ENCODE measurements at places on chromosomes 7 and 10.

DNA sequence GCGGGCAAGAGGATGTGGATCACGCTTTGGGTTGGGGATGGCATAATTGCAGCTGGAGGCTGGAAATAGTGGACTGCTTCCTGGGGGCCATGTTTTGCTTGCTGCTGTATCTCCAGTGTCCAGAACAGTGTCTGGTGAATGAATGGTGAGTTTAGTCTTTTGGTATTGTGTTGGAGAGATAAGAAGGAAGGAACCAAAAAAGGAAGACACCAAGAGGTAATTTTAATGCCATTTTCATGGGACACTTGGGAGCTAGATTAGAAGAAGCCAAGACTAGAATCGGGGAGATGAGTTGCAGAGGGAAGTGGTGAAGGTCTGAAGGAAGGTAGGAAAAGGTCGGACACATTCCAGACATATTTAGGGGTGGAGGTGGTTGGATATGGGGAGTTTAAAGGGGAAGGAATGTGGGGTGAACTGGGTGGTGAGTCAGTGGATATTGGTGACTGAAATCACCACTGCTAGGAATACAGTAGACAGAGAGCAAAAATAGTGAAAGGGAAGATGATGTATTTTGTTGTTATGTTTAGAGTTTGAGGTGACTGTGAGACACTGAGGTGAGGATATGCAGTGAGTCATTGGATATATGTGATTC lies 76.7 kb downstream of the CCNY start:
- DNase-seq = no peak

- no peak for DNase-seq
These were observed 76.2 kb upstream of the CCDC71L start for GRCh38 chr7:106737202-106737562.

- no peak for DNase-seq
These were observed 186.4 kb downstream of the FAM107B start for GRCh38 chr10:14588084-14588937.

GRCh38 chr10:61897671-61898434 lies 3.6 kb upstream of the ARID5B start:
- DNase-seq = peak; percentile 29

DNA sequence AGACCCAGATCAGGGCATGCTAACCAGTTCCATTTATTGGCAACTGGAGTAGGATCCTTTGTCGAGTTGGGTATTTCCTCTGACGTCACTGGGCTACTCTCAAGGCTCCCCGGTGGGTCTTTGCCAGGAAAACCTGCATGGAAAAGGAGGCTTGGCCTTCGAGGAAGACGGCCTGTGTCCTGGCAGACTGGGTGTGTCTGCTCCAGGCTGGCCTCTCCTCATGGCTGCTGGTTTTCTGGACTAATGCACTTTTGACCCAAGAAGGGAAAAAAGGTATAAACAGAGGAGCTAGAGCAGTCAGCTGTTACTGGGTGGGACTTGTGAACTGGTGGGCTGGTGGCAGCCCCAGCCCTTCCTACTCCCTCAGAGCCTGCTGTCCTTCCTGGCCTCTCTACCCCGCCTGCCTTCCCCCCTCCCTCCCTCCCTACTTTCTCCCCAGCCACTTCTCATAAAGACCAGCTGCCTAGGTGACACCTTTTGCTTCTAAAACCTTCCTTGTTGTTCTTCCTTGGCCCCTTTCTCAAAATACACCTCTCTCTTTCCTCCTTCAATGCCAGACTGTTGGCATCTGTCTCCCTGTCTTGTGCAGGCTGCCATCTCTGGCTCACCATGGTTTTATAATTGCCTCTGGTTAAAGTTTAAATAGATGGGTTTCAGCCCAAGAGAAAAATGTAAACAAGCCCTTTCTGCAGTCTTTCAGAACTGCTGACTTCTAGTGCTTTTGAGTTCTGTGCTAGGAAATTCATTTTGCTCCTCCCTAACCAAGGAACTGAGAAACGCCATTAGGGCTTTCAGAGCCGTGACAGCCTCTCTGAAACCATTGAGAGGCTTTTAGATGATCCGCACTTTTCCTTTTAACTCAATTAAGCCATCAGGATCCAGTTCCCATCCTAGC lies 101.8 kb upstream of the MKLN1 start:
- no peak for DNase-seq

DNA sequence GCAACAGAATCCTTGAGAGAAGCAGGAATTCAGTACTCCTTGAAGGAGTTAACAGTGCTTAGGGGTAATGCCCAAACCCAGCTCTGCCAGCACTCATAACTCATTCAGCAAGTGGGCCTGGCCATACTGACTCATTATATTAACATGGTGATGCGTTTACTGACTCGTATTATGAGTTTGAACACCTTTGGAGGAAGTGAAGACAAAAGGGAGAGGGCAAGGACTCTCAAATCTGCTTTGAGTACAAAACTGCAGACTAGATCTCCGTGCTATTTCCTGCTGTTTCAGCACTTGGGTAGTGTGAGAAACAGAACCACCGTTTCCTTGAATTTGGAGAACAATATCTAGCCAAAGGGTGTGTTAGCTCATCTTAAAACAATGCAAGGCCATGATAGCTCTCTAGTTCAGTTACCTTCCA lies 30.8 kb downstream of the SLC16A9 start:
- no peak for DNase-seq

GRCh38 chr10:99984211-99985034 lies 25.3 kb downstream of the DNMBP start:
- DNase-seq = no peak

DNA sequence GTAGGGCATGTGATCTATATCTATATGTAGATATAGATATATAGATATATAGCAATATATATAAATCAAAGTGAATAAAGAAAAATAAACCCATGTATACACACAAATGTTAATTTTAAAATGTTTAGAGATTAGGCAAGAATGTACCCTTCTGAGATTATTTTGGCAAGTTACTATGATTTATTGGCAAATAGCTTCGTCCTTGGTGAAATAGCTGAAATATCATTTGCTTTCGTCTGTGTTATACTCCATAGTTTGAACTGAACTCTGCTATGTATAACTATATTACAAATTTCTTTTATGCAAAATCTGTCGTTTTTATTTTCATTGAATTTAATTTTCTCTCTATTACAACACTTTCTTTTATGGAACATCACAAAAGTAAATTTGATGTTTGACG lies 57.5 kb downstream of the CPED1 start:
- no peak for DNase-seq

DNA sequence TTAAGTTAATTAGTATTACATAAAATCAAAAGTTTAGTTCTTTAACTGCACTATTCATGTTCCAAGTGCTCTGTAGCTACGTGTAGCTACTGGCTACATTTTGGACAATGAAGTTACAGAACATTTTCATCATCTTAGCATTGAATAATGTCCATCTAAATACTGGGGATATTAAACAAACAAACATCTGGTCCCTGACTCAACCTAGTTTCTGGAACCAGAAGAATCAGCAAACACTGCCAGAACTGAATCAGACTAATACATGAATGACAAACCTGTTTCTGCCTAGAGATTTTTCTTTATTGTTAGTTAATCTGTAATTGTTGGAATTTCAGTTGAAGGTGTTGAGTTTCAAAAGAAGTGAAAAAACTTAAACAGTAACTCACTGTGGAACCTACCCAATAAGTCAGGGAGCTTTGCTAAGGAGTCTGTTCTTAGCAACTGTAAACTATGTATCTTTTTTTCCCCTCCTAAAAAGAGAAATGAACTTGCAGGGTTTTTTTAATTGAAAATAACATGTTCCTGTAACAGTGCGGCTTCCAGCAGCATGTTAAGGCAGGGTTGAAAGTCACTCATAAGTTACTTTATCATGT lies 58.3 kb downstream of the CDK13 start:
- no peak for DNase-seq

DNA sequence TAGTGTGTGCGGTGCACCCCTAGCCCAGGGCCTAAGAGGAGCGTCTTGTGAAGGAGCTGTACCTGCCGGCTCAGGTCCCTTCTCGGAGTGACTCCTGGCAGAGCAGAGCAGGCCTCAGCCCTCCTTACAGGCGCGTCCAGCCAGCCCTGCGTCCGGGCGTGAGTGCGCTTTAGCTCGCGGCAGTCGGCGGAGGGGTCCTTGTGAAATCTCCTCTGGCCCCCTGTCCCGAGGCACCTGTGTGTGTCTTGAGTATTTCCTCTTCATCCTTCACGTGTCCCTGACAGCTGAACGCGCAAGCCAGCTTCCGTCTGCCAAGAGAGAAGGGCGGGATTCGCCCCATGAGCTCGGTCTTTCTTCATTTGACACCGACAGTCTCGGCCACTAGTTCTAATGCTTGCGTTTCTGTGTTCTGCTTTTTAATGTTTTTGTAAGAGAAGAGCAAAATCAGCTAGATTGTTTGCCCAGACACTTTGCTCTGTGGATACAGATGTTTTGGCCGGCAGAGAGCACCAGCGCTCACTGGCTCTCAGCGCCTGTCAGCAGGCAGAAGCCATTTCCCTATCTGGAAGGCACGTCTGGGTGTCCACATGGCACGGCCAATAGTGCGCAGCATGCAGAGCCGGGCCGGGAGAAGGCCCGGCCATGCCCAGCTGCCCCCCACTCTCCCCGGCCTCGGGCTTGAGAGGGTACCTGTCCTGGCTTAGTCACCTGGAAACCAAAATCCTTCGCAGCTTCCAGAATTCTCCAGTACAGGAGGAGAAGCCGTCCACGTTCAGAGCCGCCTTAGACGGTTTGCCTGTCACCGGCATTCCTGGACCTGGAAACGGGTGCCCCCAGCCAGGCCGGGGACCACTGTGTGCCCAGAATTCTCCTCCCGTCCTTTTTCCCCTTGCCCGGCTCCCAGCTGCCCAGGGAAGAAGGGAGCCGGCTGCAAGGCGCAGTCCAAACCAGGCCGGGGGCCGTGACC lies 7.0 kb downstream of the GET4 start:
- DNase-seq = no peak

DNA sequence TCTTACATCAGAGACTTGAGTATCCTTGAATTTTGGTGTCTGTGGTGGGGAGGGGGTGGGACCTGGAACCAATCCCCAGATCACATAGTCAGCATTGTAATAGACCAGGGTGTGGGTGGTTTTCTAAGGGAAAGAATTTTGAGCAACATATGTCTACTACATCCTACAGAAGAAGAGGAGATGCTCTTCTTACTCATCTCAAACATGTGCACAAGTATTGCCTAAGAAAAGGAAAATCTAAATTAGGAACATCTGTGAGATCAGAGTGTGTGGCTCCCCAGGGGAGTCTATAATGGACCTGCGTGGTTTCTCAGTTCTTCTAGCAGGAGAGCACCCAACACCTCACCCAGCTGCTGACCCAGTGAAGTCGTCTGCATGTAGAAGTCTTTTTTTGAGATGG lies 148.8 kb downstream of the CCDC3 start:
- no peak for DNase-seq

- DNase-seq = no peak
These were observed 2.3 kb upstream of the MGAM start for GRCh38 chr7:141993354-141993753.

DNA sequence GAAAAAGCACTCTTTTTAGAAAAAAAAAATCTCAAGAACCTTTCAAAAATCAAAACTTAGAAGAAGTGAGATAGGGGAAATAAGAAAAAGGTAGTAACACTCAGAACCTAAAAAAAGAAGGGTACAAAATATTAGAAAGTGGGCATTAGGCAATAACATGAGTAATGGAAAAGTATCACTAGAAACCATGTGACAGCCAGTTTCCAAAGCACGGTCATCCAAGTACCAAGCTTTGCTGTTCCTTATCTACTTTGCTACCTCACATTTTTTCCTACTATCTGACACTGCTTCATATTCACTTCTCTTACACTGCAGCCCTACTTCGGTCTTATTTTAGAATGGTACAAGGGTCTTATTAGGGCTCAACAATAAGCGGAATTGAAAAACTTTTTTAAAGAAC lies 30.3 kb downstream of the IMMP2L start:
- DNase-seq = no peak

GRCh38 chr10:46077141-46077554 lies 31.1 kb upstream of the MSMB start:
- DNase-seq = no peak

DNA sequence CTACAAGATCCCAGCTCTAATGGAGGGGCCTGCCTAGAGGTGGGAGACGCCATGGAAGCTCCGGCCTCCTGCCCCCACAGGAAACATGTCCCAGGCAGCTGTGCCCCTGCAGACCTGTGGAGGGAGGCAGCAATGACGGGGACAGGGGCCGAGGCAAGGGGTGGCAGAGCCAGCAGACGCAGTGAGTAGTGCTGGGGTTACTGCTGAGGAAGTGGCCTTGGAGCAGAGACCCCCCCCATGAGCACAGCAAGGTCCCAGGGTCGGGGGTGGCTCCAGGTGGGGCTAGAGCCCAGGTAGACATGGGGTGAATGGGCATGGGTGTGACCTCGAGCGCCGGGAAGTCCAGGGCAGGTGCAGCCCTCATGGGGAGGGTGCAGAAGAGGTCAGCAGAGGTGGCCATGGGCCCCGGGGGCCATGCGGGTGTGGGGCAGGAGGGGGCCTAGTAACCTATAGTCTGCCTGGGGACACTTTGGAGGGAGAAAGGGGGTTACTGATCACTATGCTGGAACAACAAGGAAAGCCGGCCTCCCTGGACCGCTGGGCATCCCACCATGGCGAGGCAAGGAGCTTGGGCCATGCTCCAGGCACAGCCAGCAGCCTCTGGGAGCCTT lies 45.5 kb downstream of the JAKMIP3 start:
- peak; percentile 1 for DNase-seq

DNA sequence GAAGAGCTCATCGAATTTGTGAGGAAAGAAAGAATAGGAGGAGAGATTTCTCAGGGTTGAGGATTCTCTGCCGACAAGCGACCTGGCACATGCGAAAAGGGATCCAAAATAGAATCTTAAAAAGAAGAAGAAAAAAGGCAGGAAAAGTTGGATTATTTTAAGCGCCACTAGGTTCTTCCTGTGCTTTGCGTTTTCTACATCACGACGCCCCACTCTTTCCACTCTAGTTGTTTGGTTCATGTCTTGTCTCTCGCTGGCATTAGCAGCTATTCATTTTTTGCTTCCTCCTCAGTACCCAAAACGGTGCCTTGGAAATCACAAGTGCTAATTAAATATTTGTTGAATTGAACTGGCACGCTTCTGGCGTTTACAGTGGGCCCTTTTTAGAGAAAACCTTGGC lies 674 bp upstream of the FRA10AC1 start:
- DNase-seq = no peak

DNA sequence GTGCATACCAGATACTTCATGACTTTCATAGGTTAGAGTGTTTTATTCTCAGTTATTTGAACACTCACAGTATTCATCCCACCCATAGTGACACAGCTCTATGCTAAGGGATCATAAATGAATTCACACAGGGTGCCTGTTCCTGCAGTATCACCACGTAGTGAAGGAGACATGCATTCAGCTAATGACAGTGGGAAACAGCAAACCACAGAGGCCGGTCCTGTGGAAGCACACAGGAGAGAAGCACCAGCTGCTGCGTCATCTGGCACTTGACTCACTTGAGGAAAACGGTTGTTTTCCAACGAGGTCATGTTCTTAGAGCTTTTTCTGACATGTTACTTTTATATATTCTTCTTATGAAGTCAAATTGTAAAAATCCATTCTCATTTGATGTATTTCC lies 73.0 kb downstream of the UBE3C start:
- DNase-seq = no peak

DNA sequence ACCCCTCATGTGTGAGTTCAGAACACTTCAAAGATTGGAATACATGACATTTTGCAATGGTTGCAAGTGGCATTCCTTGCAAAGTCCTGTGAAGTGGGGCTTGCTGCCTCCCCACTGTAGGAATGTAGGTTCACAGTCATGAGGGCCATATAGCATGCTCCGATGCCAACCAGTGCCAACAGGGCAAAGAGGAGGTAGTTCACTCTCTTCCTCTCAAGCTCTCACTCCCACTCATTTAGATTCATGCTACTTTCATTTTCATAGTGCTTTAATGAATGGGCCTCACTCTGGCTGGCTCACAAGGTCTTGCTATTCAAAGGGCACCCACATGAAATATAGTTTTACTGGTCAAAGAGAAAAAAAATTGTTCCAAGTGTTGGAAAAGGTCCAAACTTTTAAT lies 169.9 kb upstream of the AOAH start:
- no peak for DNase-seq

Data from endothelial cell (in vitro differentiated cells).